ENCODE measurements at places on chromosomes 1 and 21.

GRCh38 chr1:234920136-234920842, 208.3 kb downstream of the TOMM20 start:
- DNase-seq = no peak

DNA sequence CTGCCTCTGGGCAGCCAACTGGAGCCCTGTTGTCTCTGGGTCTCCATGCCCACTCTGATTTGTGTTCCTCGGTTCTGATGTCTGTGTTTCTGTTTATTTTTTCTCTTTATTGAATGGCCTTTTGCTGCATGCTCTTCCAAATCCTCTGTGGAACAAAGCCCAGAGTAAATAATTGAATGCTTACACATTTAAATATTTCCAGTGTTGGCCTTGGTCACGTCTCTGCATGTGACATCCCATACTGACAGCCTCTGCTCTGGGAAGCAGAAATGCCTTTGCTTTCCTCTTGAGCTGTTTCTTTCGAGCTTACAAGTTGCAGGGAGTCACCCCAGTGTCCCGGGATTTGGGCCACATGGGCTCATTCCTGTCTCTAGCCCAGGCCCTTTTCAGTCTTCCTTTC, 267.9 kb downstream of the PTPRU start:
- no peak for DNase-seq

- peak; percentile 93 for DNase-seq
Observed at GRCh38 chr1:217333939-217334338, 297.0 kb downstream of the GPATCH2 start.

DNA sequence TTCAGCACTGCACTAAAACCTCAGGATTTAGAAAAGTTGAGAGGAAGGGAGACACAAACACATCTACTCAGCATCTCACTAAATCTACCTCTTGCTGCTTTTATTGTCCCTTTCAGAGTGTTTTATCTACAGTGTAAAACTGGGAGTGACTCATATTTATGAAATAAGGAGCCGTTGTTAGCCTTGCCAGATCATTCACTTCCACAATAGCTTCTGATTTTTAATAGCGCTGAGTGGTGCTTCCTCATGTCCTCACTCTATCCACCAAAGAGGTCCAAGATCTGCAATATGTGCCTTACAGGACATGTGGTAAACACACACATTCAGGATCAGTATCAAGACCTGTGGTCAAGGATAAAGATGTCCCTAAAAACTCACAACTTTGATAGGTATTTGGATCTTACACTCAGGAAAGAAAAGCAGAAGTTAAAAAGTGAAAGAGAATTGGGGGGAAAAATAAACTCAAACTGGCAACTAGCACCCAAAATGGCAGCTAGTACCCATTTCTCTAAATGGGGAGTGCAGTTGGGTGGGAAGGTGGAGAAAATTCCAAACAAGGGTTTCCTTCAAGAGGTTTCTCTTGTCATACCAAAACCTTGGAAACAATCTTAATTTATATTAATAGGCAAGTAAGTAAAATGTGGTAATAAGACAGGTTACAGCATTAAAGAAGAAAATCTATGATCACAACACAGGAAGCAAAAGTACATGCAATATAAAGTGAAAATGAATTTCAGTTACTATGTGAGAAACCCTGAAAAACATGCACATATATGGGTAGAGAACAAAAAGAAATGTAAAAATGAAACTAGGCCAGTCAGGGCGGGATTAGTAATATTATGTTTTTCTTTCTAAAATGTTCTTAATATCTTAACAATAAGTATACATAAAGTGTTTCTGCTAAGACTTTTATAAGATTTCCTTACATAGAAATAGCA, 15.9 kb downstream of the DUSP10 start:
- no peak for DNase-seq

- DNase-seq = no peak
Observed at GRCh38 chr1:119778886-119779560, 10.3 kb upstream of the HMGCS2 start.

GRCh38 chr1:169933984-169934725, 40.5 kb upstream of the SCYL3 start:
- no peak for DNase-seq

- DNase-seq = no peak
Observed at GRCh38 chr1:95222629-95223028, 11.4 kb upstream of the RWDD3 start.

- no peak for DNase-seq
Observed at GRCh38 chr1:211909395-211909794, 78.8 kb upstream of the LPGAT1 start.

DNA sequence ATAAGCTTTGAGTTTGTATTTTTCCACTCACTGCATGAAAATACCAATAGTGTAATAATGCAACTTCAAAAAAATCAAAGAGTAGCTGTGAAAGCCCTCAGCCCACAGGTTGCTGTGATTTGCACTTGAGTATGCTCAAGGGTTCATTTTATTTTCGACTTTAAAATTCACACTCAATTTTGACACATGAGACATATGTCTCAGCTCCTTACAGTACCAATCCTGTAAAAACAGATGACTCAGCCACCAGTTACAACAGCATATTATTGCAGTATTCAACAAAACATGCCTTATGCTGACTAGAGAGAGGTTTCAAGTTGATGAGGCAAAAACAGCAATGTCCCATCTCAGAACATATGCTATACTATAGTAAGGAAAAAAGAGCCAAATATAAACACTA, 66.1 kb downstream of the CYYR1 start:
- no peak for DNase-seq

GRCh38 chr1:13943055-13943454, 243.1 kb downstream of the PRDM2 start:
- DNase-seq = no peak

GRCh38 chr1:162712317-162713029, 78.0 kb upstream of the HSD17B7 start:
- no peak for DNase-seq

- peak; percentile 52 for DNase-seq
Observed at GRCh38 chr1:70966018-70966638, 81.5 kb downstream of the PTGER3 start.

DNA sequence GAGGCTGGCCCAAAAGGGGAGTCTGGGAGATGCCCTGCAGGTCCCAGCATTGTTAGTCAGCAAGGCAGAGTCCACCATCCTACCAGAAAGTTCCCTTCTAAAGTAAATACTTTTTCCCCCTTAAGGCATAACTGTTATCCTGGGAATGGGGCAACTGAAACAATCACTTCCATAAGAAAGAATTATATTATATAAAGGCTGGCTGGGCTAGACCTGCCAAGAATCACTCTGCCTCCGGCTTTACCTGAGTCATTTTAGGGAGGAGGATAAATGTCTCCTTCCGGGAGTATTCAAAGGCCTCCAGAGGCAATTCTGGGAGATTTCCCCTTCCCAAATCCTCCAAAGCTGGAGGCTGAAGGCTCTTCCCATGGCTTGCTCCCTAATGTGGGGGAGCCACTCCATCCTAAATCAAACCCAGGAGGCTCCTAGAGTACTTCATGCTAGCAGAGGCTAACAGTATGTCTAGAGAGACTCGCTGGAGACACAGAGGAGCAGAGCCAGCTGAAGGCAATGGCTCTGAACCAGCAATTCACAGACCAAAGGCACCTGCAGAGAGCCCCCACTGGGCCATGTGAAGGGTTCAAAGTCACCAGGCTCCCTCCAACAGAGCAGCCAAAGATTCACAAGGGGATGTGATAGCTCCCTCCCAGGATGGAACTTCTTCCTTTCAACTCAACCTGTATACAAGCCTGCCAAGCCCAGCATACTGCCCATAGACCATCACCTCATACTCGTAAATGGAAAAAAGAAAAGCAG, 116.0 kb downstream of the ASTN1 start:
- DNase-seq = no peak

DNA sequence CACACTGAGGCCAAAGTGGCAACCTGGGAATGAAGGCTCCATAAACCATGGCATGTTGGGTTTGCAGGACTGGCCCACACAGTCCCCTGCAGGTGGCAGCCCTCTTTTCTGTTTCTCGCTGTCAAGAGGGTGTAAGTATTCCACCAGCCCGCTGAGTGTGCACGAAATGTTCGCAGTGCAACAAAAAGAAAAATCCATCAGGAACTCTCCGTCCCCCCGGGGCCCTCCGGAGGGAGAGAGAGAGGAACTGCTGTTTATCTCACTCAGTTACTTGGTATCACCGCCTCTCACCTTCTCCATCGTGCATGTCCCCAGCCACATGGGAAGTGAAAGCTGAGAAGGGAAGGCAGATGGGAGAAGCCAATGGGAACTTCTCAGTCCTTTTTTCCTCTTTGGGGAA, 38.3 kb downstream of the NCF2 start:
- DNase-seq = no peak

DNA sequence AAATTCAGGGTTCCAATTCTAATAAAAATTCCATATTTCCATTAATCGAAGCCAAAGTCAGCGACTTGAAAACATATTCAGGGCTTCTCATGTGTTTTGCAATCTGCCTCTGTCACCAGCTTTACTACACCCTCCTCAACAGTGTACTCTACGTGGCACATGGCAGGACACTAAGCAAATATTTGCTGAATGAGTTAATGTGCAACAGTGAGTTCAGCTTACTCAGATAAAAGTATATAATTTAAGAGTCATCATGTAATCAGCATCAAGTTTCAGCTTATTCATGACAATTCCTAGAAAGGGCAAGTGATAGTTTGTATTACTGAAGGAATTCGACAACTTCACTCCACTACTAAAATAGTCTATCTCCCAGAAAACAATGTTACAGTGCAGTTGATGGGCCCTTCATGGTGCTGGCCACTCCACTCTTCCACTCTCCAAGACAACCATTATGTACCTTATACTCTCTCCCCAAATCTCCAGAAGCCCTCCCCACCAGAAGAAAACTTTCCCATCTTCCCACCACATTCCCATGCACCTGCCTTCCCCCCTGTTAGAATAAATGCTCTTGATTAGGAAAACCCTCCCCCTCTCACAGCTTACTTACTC, 97.3 kb downstream of the TTLL7 start:
- no peak for DNase-seq

GRCh38 chr1:53906121-53906520, 12.1 kb downstream of the DIO1 start:
- no peak for DNase-seq

- DNase-seq = peak; percentile 75
Observed at GRCh38 chr1:91166106-91166712, 144.4 kb upstream of the ZNF644 start.

GRCh38 chr1:76595024-76595423, 272.3 kb upstream of the ST6GALNAC5 start:
- DNase-seq = no peak

DNA sequence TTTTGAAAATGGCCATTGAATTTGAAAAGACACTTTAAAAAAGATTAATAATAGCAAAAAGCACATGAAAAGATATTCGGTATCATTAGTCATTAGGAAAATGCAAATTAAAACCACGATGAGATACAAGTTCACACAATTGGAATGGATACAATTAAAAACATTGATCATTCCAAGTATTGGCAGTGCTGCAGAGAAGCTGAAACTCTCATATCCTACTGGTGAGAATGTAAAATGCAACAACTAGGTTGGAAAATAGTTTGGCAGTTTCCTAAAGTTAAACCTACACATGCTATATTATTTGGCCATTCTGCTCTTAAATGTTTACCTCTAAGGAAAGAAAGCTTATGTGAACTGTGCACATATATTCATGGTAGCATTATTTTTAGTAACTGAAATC, 838.7 kb upstream of the PRMT6 start:
- DNase-seq = no peak

DNA sequence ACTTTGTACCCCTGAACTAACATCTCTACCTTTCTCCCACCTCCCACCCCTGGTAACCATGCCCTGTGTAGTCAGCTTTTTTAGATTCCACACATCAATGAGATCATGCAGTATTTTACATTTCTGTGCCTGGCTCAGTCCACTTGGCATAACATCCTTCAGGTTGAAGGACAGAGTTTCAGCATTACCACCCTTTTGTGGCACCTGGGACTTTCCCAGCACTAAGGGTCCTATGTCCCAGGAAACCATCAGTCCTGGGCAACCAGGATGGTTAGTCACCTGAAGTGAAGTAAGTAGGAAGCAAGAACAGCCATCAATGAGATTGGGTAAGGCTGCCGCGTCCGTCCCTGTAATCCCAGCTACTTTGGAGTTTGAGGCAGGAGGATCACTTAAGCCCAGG, 370.6 kb downstream of the SIPA1L2 start:
- DNase-seq = no peak

DNA sequence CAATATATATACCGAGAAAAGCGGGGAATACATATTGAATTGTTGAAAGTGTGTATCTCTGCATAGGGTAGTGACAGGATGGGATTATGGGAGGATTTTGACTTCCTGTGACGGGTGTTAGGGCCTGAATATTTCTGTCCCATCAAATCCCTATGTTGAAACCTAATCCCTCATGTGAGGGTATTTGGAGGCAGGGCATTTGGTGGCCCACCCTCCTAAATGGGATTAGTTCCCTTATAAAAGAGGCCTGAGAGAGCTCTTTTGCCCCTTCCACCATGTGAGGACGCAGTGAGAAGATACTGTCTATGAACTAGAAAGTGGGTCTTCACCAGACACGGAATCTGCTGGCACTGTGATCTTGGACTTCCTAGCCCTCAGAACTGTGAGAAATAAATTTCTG, 137.3 kb downstream of the ZSCAN20 start:
- DNase-seq = no peak

GRCh38 chr21:43352568-43353281, 74.2 kb downstream of the SIK1 start:
- peak; percentile 99 for DNase-seq

GRCh38 chr1:151516031-151516511, 4.9 kb downstream of the CGN start:
- DNase-seq = no peak

DNA sequence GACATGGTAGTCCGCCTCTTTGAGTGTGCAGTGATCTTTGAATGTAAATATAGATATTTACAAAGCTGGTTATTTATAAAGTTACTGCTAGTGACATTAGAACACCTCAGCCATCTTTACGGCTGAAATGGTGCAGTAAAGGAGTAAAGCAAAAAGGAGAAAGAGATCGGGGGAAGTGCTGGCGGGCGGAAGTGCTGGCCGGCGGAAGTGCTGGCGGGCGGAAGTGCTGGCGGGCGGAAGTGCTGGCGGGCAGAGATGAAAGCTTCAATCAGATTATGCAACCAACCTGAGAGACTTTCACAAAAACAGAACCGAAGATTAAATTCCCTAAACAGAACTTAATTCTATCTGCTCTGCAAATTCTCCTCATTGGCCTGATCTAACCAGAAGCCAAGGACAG, 1.4 kb upstream of the OR14A16 start:
- no peak for DNase-seq

DNA sequence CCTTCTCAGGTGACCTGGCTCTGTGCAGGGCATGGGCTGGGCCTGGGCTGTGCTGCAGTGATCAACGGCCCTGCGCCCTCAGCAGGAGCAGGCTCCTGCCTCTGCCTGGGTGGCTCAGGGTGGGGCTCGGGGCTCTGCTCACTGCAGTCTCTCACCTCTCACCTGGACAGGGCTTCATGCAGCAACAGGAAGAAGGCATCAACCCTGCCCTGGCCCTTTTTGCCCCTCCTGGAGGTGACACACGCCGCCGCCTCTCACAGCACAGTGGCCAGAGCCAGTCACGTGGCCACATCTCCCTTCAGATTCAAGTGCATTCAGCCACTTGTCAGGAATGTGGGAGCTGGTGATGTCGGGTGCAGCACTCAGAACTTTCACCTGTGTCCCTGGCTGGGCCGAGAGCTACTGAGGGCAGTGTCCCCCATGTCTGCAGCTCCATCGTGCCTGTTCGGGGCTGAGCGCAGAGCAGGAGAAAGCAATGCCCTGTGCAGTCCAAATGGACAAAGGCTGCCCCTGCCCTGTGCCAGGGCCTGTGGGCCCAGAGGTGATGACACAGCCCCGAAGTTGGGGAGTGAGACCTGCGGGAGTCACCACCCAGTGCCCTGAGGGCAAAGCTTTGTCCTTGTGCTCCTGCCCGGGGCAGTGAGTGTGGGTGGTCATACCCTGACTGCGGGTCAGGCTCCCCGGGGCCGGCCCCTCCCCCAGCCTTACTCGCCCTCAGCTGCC, 314.0 kb downstream of the PTPRU start:
- DNase-seq = no peak
